ENCODE measurements at places on chromosomes 2 and 18.

GRCh38 chr2:219592736-219593135, 4.9 kb upstream of the STK11IP start:
- DNase-seq: no peak

GRCh38 chr2:74984947-74985637, 26.6 kb downstream of the POLE4 start:
- DNase-seq: no peak

DNA sequence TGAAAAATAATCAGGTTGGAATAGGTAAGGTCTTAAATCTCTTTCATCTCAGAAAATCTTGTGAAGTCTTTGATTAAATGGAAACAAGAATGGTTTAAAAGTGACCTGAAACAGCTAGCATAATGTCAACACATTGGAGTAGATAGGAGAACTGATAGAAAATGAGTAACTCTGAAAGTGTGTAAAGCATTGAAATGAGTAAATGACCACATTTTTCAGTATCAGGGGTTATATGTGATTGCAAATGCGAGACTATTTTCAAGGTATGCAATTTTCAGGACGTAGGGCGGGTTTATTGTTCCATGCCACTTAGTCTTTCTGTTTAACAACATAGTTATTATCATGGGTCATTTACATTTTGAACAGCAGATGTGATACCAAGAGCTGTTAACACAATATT, 1383.2 kb downstream of the LRP1B start:
- DNase-seq: no peak

DNA sequence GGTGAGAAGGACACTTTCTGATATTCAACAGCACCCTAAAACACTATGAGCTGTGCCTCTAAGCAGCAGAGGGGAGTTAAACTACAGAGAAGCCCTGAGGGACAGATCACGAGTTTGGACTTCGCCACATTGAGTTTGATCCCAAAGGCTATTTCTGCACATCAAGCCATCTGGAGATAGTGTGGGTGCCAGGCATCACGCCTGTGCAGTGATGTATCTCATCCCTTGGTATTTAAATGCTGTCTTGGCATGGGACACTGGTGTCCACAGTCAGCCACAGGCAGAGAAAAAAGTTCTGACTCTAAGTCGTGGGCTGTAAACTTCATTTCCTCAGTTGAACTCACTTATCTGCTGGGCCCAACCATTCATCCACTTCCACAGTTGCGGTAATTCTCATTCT, 742.3 kb upstream of the CELF4 start:
- DNase-seq: no peak

DNA sequence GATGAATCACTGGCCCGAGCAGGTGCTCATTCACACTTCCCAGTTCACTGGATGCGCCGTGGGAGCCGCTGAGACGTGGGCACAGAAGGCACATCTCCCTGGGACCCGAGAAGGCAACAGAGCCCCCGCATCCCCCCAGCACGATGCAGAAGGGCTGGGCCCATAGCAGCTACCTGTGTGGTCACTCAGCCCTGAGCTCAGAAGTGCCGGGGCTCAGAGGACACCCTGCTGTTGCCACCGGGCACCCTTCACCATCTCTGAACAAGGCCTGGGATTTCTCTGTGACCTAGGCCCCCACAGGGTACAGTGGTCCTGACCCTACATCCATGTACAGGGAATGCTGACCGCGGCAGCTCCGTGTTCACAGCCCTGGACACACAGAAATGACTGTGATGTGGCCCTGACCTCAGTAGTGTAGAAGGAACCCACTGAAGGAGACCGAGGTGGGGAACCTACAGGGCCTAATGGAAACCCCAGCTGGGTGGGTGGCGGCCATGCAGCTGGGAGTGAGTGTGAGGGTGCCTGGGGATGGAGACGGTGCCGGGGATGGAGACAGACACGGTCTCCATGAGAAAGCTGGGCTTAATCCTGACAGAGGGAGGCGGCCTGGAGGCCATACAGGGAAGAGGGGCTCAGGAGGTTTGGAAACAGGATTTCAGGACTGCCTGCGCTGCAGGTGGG, 111.9 kb upstream of the OTOS start:
- no peak for DNase-seq

DNA sequence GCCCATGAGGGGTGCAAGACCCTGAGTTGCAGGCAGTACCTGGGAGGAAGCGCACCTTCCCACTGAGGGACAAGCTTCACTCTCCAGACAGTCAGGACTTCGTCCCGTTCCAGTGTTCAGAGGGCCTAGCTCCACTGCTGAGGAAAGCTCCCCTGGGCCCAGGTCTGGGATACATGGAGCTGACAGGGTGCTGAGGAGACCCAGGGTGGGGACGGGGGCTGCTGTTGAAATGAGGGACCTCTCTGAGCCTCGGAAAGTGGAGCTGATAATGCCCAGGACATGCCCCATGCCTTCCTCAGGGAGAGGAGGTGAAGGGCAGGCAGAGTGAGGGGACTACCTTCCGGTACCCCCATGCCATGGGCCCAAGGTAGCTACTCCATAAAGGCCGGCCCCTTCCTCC, 169.2 kb upstream of the MYCN start:
- DNase-seq: no peak

- DNase-seq: peak; percentile 68
Measured at GRCh38 chr2:57516698-57517340, 529.8 kb upstream of the VRK2 start.

DNA sequence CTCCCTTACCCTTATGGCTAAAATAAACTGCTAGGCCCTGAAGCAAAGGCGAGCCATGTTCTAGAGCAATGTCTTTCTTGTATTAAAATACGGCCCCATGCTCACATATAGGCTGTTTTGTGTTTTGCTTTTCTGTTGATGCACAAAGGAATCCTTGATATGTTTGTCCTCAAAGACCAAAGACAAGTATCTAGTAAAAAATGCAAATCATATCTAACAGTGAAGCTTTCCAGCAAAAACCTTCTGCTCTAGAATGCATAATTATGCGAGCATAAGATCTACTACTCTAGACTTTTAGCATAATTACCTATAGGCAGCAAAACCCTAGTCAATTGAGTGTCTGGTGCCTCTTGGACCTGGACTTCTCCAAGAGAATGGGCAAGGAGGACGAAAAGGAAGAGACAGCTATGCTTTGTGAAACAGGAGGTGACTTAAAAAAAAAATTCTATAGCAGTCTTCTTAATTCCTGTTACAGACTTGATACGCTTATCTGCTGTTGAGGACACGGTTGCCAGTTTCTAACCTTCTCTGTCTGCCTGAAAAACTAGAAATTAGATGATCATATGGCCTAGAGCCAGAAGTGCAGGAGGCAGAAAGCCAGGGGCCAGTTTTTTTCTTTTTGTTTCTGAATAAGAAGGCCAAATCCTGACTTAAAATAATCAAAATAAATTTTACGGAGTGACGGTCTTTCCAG, 1.5 kb upstream of the AMMECR1L start:
- no peak for DNase-seq

DNA sequence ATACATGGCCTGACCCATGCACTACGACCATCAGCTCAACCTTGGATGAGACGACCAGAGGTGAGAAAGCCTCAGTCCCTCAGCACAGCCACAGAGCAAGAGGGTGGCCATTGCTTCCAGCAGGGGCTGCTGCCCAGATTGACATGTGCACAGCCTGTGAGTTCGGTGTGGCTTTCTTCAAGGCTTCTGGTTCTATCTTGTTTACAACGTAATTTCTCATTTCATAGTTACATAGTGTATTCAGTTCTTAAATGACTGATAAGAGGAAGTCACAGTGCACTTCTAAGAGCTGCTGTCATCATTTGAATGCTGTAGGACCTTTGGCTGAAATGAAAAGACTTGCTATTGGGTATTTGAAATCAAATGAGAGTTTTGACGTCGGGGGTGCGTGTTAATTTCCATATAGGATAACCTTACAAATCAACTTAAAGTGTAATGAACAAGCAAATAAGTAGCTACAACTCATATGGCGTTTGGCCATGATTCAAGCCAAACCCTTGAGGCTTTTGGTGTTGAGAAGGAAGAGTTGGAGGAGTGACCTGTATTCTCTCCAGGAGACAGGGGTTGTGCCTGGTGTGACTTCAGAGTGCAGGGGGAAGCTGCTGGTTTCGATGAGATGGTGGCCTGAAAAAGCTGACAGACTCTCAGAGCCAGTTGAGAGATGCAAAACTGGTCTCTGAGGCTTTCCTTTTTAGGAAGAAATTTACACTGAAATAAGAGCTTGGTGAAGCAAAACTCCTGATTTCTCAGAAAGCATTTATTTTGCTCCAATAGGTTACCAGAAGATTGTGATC, 51.0 kb downstream of the TSHZ1 start:
- no peak for DNase-seq

DNA sequence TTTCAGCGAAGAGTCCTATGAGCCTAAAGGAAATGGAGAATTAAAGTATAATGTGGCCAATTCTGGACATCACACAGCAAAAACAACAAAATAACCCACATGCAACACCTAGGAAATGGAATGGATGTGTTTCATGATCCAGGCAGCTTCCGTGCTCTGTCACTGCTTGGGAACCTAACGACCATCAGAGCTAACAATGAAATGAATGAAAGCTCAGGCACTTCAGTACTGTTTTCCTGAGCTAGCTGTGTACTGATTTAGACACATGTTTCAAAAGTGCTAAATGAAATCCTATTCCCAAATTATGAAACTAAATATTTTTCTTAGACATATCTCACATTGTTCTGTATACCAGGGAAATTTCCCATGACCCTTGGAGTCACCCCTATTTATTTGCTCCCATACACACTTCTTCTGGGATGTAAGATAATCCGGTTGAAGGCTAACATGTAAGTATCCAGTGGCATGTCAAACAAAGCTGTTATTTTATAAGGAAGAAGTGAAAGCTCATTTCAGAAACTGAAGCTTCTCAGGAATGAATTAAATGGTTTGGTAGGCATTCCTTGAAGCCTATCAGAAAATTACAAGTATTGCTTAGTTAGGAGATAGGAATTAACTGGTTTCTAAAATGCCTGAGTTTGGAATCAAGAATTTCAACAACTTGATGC, 108.5 kb upstream of the RND3 start:
- DNase-seq: no peak

- DNase-seq: no peak
Measured at GRCh38 chr2:64212346-64212745, 68.1 kb upstream of the PELI1 start.

- no peak for DNase-seq
Measured at GRCh38 chr2:95206096-95206495, 1.2 kb upstream of the ZNF892 start.

- no peak for DNase-seq
Measured at GRCh38 chr2:218798767-218799504, 17.0 kb downstream of the CYP27A1 start.

GRCh38 chr2:96579422-96579821, 42.9 kb downstream of the ARID5A start:
- DNase-seq: no peak

GRCh38 chr18:71405169-71405809, 1116.4 kb downstream of the SOCS6 start:
- DNase-seq: no peak

GRCh38 chr2:159224061-159224813, 62.3 kb downstream of the WDSUB1 start:
- no peak for DNase-seq

- no peak for DNase-seq
Measured at GRCh38 chr2:30356071-30356470, 91.0 kb upstream of the LCLAT1 start.

DNA sequence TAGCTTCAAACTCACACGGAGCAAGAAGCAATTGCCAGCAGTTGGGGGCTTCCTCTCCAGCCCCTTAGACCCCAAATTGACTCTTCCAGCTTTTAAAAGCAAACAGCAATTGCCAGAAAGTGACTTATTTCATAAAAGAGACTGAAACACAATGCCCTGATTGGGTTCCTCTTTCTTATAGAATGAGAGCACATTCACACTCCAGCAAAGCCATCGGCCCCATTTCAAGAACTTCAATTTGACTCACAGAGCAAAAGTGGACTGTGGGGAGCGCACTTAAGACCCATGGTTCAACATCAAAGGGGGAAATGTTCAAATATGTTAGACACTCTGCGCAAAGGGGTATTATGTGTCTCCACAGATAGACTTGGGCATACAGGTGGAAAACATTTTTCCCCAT, 484.7 kb downstream of the BCL11A start:
- DNase-seq: no peak

DNA sequence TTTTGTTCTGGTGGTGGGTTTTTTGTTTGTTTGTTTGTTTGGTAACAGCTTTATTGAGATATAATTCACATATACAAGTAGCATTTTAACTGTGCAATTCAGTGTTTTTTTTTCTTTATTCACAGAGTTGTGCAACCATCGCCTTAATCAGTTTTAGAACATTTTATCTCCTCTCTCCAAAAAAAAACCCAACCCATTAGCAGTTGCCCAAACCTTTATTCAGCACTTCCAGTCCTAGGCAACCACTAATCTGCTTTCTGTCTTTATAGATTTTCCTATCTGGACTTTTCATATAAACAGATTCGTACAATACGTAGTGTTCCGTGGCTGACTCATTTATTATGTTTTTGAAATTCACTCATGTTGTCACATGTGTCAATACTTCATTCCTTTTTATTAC, 38.7 kb downstream of the CCDC138 start:
- DNase-seq: no peak

DNA sequence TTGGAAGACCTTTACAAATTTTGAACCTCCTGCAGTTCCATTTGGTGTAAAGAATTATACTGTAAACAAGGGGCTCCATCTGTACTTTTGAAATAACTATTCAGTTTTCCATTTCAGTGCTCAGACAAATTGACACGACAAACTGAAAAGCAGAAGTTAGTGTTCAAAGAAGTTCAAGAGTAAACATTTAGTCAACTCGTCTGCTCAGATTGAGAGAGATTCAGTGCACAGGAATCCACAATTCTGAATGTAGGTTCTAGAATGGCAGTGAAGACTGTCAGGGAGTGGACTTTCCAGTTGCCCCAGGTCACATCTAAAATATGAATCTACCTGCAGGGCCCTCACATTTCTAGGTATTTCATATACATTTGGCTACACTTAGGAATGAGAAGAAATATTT, 322.3 kb upstream of the TCF4 start:
- DNase-seq: no peak

DNA sequence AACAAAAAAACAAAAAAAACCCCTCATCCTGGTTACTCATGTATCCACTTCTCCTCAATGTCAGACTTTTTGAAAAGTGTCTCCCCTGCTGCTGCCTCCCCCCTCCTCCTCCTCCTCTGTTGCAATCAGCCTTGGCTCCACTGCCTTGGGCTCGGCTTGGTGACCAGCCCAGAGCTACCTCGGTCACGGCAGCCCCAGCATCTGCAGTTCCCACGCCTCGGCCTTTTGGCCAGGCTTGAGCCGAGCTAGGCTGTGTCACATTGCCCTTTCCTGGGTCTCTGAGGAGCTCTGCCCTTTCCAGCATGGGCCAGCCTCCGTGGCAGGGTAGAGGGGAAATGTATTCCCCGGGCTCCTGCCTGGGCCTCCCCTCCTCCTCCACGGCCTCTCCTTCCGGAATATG, 22.7 kb upstream of the INHBB start:
- no peak for DNase-seq
